ENCODE measurements at places on chromosomes 12 and 14.

DNA sequence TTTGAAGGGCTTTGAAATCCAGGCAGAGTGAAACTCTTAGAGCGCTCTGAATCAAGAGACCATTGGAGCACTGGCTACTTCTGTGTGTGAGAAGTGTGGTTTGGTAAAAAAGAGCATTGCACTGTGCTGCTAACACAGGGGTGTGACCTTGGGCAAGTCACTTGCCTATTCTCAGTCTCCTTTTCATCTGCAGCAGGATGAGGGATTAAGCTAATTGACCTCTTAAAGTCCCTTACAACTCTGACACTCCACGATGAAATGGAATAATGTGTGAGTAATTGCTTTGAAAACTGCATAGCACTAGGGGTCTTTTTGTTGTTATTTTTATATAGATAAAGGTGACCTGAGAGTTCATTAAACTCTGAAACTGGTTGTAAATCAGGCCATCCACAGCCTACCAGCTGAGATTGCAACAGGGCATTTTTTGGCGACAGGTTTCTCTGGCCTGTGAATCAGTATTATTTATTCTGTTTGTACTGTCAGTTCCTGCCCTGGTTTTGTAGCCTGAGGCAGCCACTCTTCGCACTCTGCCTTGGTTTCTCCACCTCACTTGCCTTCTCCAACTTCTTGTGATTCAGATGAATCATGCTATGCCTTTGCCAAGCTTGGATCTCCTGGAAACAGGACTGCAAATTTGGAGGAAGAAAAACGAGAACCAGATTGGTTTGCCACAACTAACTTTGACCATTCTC lies 159.9 kb upstream of the PARP11 start:
- DNase-seq = no peak

GRCh38 chr12:95626854-95627253 lies 75.6 kb upstream of the USP44 start:
- no peak for DNase-seq

DNA sequence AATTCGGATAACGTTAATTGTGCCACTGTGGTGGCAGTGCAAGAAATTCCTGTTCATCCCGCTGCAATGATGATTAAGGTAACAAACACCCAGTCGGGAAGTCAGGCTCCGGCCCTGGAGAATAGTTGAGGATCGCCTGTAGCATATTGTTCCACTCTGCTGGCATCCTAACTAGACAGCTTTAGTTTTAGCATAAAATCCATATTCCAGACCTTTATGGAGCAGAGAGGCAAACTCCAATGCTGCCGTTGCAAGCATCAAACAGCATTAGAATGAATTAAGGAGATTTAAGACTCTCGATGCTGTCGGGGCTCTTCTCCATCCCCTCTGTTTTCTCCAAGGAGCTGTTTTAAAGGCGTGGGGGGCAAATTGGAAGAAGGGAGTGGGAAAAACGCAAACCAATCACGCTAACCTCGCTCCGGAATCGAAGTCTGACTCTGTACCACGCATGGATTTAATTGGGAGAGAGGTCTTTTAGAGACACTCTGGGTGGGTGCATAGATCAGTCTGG lies 660.4 kb downstream of the VRK1 start:
- no peak for DNase-seq

GRCh38 chr12:14256121-14256520 lies 109.4 kb upstream of the ATF7IP start:
- DNase-seq = peak; percentile 47

DNA sequence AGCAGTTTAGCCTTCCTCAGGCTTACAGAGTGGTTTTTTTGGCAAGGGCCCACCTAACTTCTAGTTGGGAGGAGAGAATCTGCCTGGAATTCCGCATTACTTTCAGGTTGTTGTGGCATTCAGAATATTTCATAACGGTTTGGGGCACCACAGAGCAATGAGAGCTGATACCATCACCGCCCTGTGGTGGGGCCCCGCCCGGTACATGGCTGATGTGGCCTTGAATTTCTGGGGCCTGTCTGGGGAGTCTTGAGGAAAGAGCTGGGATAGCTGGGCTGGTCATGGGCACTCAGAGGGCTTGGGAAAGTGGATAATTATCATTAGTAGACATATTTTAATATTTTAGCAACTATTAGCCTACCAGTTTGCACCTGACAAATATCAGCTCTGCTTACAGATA lies 4.2 kb downstream of the TESPA1 start:
- DNase-seq = peak; percentile 33

DNA sequence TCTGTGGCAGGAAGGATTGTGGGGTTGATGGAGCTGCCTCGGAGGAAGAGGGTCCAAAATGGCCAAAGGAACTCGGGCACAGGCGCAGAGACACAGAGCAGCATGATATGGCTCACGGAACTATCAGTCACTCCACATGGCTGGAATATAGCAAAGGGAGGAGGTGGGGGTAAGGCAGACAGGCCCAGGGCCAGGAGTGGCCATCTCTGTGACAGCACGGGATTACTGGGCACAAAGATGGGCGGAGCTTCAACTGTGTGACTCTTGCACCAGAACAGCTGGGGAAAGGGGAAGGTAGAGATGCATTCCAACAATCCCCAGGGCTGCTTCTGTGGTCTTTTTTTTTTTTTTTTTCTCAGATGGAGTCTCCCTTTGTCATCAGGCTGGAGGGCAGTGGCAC lies 24.8 kb upstream of the EML1 start:
- no peak for DNase-seq

DNA sequence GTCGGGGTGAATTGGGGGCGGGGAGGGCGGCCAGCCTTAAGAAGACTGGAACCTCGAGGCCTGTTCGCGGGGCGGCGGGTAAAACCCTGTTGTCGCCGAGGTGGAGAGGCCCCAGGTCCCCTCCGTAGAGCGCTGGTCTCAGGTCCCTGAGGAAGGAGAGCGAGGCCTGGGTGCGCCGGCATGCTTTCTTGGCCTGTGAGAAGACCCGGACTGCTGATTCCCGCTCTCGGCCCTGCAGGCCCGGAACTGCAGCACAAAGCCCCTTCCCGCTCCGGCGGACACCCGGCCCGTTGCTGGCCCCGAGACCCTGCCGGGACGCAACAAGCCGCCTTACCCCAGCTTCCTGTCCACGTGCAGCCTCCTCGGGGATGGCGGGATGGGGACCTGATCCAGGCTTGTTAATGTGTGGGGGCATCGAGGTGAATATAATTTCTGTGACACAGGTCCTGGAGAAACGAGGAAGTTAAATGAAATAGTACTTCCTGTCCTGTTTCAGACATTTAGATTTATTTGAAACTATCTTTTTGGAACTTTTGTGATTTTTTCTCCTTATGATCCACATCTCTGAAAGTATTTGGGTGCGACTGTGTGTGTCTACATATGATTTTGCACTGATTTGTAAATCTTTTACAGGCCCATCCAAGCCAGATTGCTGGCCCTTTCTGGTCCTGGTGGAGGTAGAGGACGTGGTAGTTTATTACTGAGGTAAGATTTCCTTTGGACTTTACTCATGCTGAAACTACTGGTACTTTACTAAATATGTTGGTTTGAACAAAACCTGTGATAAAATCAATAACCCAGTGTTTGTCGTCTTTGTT lies 600 bp downstream of the PNN start:
- DNase-seq = no peak

- DNase-seq = peak; percentile 62
Observed at GRCh38 chr12:79927772-79928474, 7.0 kb downstream of the PPP1R12A start.

DNA sequence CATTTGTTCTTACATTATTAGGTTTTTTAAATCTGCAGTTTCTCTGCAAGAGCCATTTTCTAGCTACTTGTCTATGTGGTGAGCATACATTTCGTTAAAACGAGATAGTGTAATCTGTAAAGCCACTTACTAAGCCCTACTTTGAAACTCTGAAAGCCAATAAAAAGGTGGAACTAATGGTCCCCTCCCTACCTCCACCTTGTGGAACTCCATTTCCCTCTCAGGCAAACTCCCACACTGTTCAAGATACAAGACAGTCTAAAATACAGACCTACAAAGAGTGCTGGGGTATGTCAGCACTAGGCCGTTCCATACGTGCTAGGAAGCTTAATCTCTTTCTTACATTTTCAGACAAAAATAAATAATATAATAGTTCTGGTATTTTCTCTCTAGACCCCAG lies 74.1 kb downstream of the DUSP6 start:
- no peak for DNase-seq

- DNase-seq = no peak
Observed at GRCh38 chr14:80465546-80466220, 254.4 kb upstream of the DIO2 start.

DNA sequence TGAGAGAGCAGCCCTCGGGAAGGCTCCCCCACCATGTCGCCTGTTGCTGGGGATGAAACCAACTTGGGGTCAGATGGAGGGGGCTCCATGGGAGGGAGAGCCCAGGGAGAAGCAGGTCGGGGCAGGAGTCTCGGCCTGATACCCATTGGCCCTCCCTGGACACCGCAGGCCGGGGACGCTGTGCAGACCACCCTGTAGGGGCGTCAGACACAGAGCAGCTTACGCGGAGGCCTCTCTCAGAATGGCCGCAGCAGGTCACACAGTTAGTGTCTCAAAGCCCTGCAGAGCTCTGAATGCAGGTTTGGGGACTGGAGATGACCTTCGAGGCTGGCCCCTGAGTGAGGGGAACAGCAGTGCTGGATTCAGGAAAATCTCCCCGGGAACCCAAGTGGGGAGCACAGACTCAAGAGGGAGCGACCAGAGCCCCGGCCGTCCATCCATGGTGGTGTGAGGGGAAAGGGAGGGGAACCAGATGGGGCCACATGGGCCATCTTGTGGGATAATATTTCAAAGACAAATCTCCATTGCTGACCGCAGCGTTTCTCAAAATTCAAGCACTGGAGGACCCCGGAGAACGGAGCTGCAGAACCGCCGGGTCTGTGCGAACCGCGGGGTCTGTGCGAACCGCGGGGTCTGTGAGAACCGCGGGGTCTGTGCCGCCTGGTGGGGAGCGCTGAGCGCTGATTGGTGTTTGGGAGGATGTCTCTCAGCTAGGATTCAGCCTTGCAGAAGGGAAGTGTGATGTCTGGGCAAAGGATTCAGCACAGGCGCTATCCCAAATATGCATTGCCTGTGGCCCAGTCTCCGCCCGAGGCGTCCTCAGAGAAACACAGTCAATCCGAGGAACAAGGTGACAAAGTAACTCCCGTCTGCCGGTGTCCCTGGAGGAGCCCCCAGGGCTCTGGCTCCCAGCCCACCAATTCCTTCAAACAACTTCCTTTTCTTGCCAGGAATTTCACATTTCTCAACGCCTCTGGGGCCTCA lies 324.4 kb upstream of the RTL1 start:
- DNase-seq = no peak

GRCh38 chr14:53952533-53952932 lies 4.1 kb downstream of the BMP4 start:
- no peak for DNase-seq

GRCh38 chr14:85247071-85247470 lies 282.9 kb upstream of the FLRT2 start:
- DNase-seq = no peak

DNA sequence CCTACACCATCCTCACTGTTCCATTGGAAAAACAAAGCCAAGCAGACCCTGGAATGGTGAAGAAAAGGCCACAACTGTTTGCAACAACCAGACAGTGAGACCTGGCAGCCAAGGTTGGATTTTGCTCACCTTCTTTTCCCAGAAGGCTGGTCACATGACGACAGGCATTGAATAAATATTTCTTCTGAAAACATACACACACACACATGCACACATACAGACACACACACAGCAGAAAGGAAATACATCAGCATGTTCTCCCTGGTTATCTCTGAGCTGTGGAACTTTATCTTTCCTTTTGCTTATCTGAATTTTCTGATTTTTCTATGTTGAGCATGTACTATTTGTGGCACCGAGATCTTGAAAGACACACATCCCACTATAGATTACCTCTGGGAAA lies 38.0 kb upstream of the CCDC60 start:
- no peak for DNase-seq

DNA sequence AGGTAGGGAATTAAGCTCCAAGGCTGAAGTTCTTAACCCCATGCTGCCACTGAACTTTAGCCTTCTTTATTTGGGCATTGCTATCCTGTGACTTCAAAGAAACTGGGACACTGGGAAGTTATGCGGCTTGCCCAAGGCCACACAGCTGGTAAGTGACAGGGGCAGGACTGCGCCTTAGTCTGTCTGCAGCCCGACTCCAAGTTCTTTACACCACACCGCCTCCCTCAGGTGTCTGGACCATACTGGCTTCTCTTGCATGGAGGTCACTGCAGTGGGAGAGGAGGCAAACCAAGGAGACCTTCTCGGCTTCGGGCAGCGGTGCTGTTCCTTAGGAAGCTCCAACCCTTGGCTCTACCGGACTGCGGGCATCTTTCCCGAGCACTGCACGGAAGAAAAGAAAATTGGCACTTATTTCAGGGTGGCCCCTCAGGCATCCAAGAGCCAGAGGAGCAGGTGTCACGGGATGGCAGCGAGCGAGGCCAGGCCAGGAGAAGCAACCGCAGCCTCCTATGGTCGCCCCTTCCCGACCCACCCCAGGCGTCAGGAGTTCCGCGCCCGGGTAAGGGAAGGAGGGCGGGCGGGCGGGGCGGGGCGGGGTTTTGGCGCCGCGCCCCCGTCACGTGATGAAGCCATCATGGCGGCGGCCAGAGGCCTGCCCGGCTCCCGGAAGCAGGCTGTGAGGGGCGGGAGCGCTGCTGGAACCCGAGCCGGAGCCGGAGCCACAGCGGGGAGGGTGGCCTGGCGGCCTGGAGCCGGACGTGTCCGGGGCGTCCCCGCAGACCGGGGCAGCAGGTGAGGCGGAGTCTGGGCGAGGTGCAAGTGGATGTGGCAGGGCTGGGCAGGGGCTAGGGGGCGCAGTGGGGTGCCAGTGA lies 16.4 kb upstream of the ESPL1 start:
- peak; percentile 61 for DNase-seq

DNA sequence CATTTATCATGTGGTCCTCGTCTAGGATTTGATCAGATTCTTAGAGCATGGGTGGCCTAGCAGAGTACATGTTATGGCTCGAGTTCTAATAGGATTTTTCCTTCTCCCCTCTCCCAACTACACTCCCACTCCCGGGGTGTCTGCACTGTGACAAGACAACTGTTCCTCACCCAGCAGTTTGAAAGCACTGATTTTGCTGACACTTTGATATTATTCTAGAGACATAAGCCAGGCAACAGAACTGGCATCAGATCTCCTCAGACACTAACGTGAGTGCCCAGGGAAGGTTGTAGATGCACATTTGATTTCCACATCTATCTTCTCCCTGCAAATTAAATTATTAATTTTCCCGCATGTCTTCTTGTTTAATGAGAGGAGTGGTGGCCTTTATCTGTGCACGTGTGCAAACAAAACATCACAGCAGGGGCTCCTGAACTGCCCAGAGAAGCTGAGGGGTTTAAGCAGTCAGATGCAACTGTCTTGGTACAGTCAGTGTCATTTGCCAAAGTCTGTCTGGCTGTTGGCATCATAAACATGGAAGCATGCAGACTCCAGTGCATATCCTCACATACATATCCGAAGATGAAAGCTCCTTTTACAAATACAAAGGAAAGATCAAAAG lies 491.8 kb downstream of the NPAS3 start:
- no peak for DNase-seq

DNA sequence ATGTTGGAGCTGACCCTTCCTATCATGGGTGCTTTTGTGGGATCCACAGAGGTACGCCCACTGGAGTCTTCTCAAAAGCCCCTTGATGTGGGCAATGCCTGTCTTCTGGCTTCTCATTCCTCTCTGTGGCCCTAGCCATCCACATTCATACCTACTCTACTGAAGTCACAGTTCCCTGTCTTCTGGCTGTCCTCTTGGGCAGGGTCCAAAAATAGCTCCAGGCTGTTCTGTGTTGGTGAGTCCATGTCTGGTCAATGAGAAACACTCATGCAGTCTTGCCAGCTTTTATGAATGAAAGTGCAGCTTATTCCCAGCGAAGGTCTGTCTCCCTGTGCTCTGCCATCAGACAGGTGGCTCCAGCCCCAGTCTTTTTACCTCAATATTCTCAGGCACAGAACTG lies 135.9 kb upstream of the MDM1 start:
- no peak for DNase-seq
